Stimulated activated CD4-positive, alpha-beta T cell treated with anti-CD3 and anti-CD28 coated beads, TNF-alpha, amount 100 ng/mL, for 24 hours (primary cell): ENCODE measurements at places on chromosomes 5 and 9.

- no peak for DNase-seq
Measured at GRCh38 chr5:151520294-151520693, 70.8 kb downstream of the FAT2 start.

DNA sequence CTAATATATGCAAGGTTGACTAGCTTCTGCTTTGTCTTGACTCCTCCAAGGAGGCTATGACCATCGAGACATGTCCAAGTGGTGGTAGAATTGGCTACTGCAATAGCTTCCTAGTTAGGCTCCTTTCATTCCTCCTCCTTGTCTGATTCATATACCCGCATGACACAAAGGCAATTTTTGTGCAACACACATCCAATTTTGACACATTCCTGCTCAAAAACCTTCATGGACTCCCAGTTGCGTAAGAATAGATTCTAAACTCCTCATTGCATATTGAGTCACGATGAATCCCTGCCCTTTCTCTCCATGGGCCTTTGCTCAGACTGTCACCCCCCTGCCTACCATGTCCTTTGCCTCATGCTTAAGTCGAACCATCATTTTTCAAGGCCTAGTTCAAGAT, 344.5 kb downstream of the ACTL7B start:
- DNase-seq = no peak

GRCh38 chr5:139075066-139076050, 122.8 kb downstream of the SIL1 start:
- DNase-seq = no peak

GRCh38 chr9:108978205-108978604, 35.1 kb downstream of the CTNNAL1 start:
- no peak for DNase-seq

DNA sequence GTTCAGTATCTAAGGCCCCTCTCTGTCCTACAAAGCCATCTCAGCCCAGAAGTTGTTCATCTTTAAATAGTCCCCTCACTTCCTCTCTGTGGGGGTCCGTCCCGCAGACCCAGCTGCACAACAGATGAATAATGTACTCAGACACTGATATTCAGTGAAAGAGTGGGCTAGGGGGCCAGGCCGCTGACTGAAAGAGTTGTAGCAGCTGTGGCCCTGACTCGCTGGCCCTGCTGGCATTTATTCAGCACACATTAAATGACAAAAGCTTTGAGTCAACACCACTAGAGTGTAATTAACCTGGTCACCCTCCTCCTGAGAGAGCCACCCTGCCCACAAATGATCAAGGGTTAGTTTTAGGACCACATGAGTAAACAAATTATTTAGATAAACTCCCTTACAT, 76.3 kb downstream of the MED10 start:
- no peak for DNase-seq

DNA sequence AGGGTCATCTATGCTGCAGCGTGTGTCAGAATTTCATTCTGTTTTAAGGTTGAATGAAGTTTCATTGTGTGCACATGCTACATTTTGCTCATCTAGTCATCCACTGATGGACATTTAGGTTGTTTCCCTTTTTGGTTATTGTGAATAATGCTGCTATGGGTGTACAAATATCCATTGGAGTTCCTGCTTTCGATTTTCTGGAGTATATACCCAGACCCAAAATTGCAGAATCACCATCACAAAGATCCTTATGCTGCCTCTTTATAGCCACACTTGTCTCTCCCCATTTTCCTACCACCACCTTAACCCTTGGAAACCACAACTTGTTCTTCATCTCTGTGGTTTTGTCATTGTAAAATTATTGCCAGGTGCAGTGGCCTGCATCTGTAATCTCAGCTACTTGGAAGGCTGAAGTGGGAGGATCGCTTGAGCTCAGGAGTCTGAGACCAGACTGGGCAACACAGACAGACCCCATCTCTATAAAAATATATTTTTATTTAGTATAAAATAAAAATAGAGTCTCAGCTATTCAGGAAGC, 166.2 kb downstream of the HSD17B3 start:
- no peak for DNase-seq

GRCh38 chr5:28737682-28738081, 1699.3 kb upstream of the CDH9 start:
- DNase-seq = no peak

GRCh38 chr5:54363669-54364068, 53.3 kb upstream of the ARL15 start:
- DNase-seq = no peak

GRCh38 chr9:130766927-130767307, 68.1 kb upstream of the ABL1 start:
- DNase-seq = no peak
